ENCODE measurements at places on chromosomes 1 and 21. TPM values are rescaled to one million over a fixed set of nuclear protein-coding genes. Genes with fewer than 3 reads are reported as not detected.

TP53BP2 gene
- total RNA-seq, result 23.3 TPM

UMODL1 gene
- 1.7 TPM for total RNA-seq

GNAT2 gene
- 0.14 TPM for total RNA-seq

AHCTF1 gene
- total RNA-seq, result 22.5 TPM

TMEM61 gene
- 0.66 TPM for total RNA-seq

KRTAP13-2 gene
- total RNA-seq, result not detected

LRRC53 gene
- total RNA-seq, result 0.19 TPM

SPRR2E gene
- not detected for total RNA-seq

ADAM30 gene
- total RNA-seq, result not detected

PLA2G2F gene
- total RNA-seq, result 0.47 TPM

ZP4 gene
- total RNA-seq, result 0.24 TPM

CACHD1 gene
- total RNA-seq, result 4.6 TPM

CELA2A gene
- 0.14 TPM for total RNA-seq

GIPC2 gene
- 0.28 TPM for total RNA-seq

ERICH3 gene
- 5.2 TPM for total RNA-seq

GNG4 gene
- 3.1 TPM for total RNA-seq

KDM1A gene
- 118 TPM for total RNA-seq

NUP210L gene
- total RNA-seq, result 0.14 TPM

LGR6 gene
- 0.05 TPM for total RNA-seq

OR2L5 gene
- total RNA-seq, result 0.05 TPM

AIM2 gene
- 3.8 TPM for total RNA-seq

LCE6A gene
- not detected for total RNA-seq

OR6N1 gene
- not detected for total RNA-seq

SDF4 gene
- total RNA-seq, result 37.6 TPM

GRHL3 gene
- total RNA-seq, result 0.90 TPM

RNU1-3 gene
- total RNA-seq, result 17,380 TPM

KCNA3 gene
- 22.9 TPM for total RNA-seq

SGIP1 gene
- total RNA-seq, result 0.57 TPM

SNRPE gene
- 266 TPM for total RNA-seq

ANKRD45 gene
- total RNA-seq, result 0.33 TPM

ICOSLG gene
- total RNA-seq, result 1.1 TPM

TDRD5 gene
- 0.52 TPM for total RNA-seq

HCN3 gene
- total RNA-seq, result 0.76 TPM

ACOT11 gene
- total RNA-seq, result 1.3 TPM

TOR1AIP2 gene
- total RNA-seq, result 20.0 TPM

COL6A2 gene
- 55.2 TPM for total RNA-seq

KRTAP19-1 gene
- total RNA-seq, result not detected

CFHR1 gene
- 1.3 TPM for total RNA-seq

COL24A1 gene
- 0.33 TPM for total RNA-seq

CHI3L1 gene
- 7.4 TPM for total RNA-seq

KCNJ15 gene
- total RNA-seq, result 1.1 TPM
